Temporal lobe (tissue), 4 donors: ENCODE measurements at places on chromosomes 1 and 21. TPM values are rescaled to one million over a fixed set of nuclear protein-coding genes. Genes with fewer than 3 reads are reported as not detected.

Gene SERTAD4
- total RNA-seq = 6.1 TPM

Gene COL11A1
- total RNA-seq = 27.3 TPM

Gene SMYD3
- total RNA-seq = 24.8 TPM

Gene RIPK4
- not detected for total RNA-seq

Gene FCGR3B
- total RNA-seq = 0.25 TPM
